Right hindlimb (tissue), 1 donor: ENCODE measurements at places on chromosomes 13 and 19.
A peak's percentile ranks its signal among the peaks of the same experiment; 100 is the strongest.

DNA sequence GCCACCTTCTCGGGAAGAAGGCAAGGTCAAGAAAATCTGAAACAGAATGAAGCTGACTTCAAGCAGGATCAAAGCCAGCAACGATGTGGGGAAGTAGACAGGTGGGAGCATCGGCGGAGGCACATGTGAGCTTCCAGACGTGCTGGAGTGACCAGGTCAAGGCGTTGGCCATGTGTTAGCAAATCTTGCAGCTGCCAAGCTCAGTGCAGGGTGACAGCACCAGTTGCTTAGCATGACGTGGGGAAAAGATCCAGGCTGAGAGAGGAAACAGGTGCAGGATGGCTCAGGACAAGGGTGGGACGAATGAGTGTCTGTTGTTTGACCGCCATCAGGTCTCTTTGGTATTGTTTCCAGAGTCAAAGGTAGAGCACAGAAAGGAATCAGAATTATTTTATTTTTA, 92.3 kb downstream of the TNFSF13B start:
- DNase-seq = peak; percentile 55

GRCh38 chr13:81639984-81640582, 1299.2 kb upstream of the SPRY2 start:
- DNase-seq = no peak

- no peak for DNase-seq
These were observed 25.4 kb downstream of the MAP2K2 start for GRCh38 chr19:4098493-4098892.

- DNase-seq = no peak
These were observed 8.8 kb downstream of the RRAS start for GRCh38 chr19:49631014-49631588.

DNA sequence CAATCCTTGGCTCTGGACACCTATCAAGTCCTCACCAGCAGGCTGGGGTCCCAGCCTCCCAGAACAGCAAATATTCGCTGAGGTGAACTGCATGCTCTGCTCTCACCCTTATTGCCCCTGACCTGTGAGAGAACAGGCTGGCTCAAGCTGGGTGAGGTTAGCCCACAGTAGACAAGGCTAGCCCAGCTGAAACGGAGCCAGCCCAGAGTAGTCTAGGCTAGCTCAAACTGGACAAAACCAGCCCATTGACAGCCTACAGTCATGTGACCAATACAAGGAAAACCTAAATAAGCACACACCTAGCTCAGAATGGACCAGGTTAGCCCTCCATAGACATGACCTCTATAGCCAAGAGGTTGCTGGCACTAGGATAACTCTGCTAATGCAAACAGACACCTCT, 38.4 kb downstream of the CCL25 start:
- DNase-seq = no peak

DNA sequence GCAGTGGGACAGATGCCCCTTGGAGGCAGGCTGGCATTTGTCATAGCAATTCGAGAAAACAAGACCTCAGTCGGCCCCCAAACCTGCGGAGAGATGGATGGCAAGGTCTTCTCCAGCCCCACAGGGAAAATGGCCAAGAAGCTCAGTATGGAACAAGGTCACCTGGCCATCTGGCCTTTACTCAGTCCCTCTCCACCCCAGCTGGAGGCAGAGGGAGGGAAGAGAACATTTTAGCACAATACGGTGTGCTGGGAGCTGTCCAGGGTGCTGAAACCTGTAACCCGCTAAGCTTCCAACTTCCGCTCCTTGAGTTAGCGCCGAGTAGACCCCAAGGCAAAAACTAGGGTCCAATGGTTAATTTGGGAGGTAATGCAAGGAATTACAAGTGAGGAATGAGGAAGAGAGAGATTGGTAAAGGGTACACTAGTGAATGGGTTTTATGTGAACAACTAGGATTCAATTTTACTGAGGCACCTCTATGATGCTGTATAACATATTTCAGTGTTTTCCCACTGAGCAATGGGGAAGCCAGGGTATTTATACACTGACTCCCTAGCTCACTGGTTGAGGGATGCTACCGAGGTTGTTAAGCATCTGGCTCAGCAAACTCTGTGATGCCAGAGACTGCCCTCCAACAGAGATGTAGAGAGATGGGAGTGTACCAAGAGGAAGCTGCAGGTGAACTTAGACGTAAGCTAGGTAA, 64.3 kb downstream of the CACNA1A start:
- peak; percentile 51 for DNase-seq

- peak; percentile 69 for DNase-seq
These were observed 36.8 kb upstream of the SEMA6B start for GRCh38 chr19:4596033-4596904.

DNA sequence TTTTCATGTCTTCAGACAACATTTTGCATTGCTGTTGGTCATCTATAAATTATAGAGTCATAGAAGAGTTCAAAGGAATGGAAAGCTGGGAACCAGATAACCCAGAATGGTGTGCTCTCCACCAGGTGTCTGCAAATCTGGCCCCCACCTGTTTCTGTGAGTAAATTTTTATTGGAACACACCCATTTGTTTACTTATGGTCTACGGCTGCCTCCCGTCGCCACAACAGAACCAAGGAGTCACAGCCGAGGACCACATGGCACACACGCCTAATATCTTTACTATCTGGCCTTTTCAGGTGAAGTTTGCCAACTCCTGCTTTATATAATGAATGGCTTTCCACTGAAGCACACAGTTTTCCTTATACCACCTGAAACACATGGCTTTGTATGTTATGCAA, 58.2 kb downstream of the EFNB2 start:
- no peak for DNase-seq

DNA sequence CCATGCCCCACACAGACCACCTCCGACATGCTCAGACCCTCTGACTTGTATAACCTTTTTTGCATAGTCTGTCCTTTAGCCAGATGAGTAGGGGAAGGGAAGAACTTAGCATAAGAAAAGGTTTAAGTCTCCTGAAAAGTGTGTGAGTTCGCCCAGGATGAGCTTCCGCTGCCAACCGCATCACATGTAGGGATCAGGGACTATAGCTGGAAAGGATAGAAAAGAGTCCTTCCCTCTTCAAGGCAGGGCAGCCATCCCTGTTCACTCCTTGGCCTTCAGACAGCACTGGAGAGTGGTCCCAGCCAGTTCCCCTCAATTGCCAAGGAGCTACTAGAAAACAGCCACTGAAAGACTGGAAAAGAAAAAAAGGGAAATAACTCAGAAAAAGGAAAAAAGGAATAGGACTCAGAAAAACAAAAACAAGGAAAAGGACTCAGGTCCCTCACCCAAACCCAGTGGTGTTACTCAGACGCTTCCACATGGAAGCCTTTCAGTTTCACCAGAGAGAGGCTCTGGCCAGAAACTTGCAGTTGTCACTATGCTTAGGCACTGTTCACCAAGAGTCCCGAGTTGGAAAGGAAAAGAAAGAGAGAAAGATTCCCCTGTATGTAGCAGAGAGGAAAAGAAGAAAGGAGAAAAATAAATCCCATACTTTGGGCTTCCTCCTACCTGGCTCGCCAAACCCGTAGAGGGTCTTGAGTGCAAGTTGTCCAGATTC, 5.6 kb upstream of the TM9SF2 start:
- DNase-seq = no peak

DNA sequence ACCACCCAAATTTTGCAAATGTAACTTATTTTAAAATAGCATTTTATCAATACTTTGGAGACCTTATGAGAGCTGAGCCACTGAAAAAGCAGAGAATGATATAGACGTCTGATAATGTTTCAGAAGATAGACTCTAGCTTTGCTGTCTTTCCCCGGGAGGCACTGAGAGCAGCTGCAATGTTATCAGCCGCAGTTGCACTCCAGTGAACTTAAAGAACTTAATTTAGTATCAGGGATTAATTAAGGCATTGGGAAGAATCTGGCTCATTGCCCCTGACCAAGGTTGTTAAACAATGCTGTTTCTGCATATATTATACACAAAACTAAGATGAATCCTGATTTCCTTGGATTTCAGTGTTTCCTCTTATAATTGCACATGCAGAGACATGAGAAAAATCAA, 75.7 kb upstream of the SGCG start:
- DNase-seq = no peak

GRCh38 chr19:46216612-46217011, 12.9 kb upstream of the IGFL1 start:
- no peak for DNase-seq

DNA sequence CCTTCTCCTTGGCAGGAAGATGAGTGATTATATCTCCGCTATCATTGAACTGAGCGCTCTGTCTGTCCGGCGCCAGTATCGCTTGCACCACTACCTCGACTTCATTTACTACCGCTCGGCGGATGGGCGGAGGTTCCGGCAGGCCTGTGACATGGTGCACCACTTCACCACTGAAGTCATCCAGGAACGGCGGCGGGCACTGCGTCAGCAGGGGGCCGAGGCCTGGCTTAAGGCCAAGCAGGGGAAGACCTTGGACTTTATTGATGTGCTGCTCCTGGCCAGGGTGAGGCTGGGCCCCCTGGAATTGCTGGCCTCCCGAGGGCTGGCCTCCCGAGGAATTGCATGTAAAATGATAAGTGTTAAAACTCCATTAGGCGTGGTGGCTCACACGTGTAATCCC, 32.1 kb downstream of the CYP4F22 start:
- no peak for DNase-seq

DNA sequence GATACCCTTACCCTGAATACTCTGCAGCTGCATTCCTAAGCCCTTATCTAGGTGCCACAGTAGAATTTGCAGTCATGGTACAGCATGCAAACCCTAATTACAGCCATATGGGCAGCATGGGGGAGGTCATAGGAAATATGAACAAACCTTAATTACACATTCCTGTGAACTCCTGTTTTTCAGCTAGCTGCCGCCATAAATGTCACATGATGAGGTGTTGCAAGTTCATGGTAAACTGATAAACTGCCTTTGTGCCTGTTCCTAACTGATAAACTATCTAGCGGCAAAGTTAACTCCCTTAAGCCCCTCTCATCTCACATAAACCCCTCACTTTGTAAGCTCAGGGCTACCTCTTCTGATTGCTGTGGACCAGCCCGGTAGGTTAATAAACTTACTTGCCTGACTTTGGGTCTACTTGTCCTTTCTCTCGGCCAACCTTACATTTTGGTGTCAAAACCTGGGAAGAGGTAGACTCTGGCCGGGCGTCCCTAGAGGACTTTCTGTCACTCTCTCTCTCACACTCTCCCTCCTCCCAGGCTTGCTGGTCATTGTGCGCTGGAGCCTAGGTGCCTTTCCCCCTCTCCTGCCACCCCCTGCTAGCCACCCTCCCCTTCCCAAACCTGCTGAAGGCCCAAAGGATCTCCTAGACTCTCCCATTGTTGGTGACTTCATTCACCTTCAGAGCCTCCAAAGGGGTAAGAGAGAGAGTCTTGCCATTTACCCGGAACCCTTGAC, 43.3 kb downstream of the ZNF93 start:
- DNase-seq = no peak

DNA sequence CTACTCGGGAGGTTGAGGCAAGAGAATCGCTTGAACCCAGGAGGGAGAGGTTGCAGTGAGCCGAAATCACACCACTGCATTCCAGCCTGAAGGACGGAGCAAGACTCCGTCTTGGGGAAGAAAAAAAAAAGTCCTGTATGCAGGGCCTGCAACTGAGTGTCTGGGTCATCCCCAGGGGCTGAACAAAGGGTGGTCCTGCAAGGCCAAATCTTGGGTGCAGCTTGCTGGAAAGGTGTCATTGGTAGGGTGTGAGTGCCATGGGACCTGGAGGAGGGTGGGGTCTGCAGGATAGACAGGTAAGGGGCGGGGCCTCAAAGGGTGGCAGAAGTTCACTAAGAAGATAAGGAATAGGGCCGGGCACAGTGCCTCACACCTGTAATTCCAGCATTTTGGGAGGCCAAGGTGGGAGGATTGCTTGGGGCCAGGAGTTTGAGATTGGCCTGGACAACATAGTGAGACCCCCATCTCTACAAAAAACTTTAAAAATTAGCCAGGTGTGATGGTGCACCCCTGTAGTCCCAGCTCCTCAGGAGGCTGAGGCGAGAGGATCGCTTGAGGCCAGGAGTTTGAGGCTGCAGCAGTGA, 31.5 kb downstream of the ZSWIM4 start:
- DNase-seq = no peak

GRCh38 chr13:80668452-80668851, 327.5 kb upstream of the SPRY2 start:
- no peak for DNase-seq

- peak; percentile 8 for DNase-seq
These were observed 15.9 kb downstream of the GAS6 start for GRCh38 chr13:113848020-113848419.

DNA sequence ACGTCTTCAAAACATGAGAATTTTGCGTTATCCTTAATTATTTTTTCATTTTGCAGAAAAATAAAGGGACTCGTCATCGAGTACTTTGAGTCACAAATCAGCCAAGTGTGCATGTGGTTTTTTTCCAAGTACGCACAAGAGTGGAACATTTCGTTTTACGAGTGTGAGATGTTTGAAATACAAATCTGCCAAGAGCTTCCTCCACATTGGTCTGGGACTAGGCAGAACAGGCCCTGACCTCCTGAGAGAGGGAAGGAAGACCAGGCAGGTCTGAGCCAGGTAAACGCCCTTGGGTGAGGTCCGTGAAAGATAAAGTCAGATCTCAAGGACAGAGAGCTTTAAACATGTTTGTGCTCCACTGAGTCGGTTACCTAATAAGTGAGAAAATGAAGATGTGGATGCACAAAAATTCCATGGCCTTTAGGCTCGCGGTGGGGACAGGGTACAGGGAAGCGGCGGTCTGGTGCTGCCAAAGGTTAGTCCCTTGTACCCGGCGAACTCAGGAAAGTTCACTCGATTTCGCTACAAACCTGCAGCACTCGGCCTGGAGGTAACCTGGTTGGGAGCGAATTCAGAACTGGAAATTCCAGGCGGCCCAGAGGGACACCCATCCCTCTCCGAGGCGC, 473 bp upstream of the ITM2B start:
- peak; percentile 27 for DNase-seq

- no peak for DNase-seq
These were observed 47.9 kb downstream of the ACTN4 start for GRCh38 chr19:38695317-38695683.

DNA sequence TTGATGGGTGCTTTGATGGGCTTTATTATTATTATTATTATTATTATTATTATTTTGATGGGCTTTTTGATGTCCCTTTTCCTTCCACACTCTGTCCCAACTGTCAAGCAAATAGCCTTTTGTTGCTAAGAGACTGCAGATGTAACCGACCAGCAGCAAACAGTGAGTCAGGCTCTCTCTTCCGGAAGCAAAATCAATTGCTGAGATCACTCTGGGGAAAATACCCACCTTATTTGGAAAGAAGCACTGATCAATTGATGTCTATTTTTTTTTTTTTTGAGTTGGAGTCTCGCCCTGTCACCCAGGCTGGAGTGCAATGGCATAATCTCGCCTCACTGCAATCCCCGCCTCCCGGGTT, 2.9 kb downstream of the LDLR start:
- DNase-seq = no peak

- no peak for DNase-seq
These were observed 27.5 kb downstream of the SPRYD7 start for GRCh38 chr13:49908637-49909036.

- DNase-seq = no peak
These were observed 65.1 kb downstream of the SIAH3 start for GRCh38 chr13:45786293-45786920.
